ENCODE measurements at places on chromosomes 5 and 9. TPM values are rescaled to one million over a fixed set of nuclear protein-coding genes. Genes with fewer than 3 reads are reported as not detected.

OCLN gene
- total RNA-seq = 63.6 TPM

MED7 gene
- 6.0 TPM for total RNA-seq

DNAJA1 gene
- total RNA-seq = 36.6 TPM

GABRB2 gene
- total RNA-seq = not detected

TYRP1 gene
- total RNA-seq = not detected

ANKRD31 gene
- total RNA-seq = 0.33 TPM

AJM1 gene
- total RNA-seq = 5.2 TPM

CA9 gene
- 21.8 TPM for total RNA-seq

SLC6A18 gene
- not detected for total RNA-seq

LHX3 gene
- not detected for total RNA-seq

DDX41 gene
- 86.1 TPM for total RNA-seq

DCP2 gene
- 11.2 TPM for total RNA-seq

ZDHHC11B gene
- 6.2 TPM for total RNA-seq

IL9 gene
- not detected for total RNA-seq

SMIM3 gene
- total RNA-seq = 40.2 TPM

SNX24 gene
- 19.1 TPM for total RNA-seq

TAS2R1 gene
- total RNA-seq = not detected

KCNIP1 gene
- 0.99 TPM for total RNA-seq

PHPT1 gene
- total RNA-seq = 65.6 TPM

DMRTA1 gene
- 3.3 TPM for total RNA-seq

RHOBTB3 gene
- 196 TPM for total RNA-seq

PCDHGA3 gene
- total RNA-seq = 11.2 TPM

OSMR gene
- 22.4 TPM for total RNA-seq

TNC gene
- 4.2 TPM for total RNA-seq

OLFML2A gene
- total RNA-seq = 4.4 TPM

GRM6 gene
- not detected for total RNA-seq

ESM1 gene
- 0.52 TPM for total RNA-seq

DMRT3 gene
- total RNA-seq = not detected

UGT3A2 gene
- not detected for total RNA-seq

SPATA31A3 gene
- not detected for total RNA-seq

LRRC19 gene
- total RNA-seq = 0.78 TPM

MEGF10 gene
- not detected for total RNA-seq

FSTL4 gene
- 0.26 TPM for total RNA-seq

BHMT2 gene
- total RNA-seq = 1.6 TPM

HARS1 gene
- total RNA-seq = 46.2 TPM

PDE6A gene
- total RNA-seq = not detected

TPPP gene
- total RNA-seq = 2.6 TPM

NIM1K gene
- total RNA-seq = not detected

OR13C9 gene
- total RNA-seq = not detected

FOXE1 gene
- not detected for total RNA-seq

HSD17B3 gene
- 0.52 TPM for total RNA-seq

CLK4 gene
- 49.0 TPM for total RNA-seq

IL33 gene
- 4.0 TPM for total RNA-seq

LRRC26 gene
- total RNA-seq = 1.3 TPM

PCDHGB7 gene
- total RNA-seq = 7.9 TPM

SEMA5A gene
- total RNA-seq = 3.4 TPM

CCDC112 gene
- total RNA-seq = 10.1 TPM

MARCOL gene
- not detected for total RNA-seq

INSL6 gene
- total RNA-seq = not detected

HACD4 gene
- total RNA-seq = 0.99 TPM

NDST1 gene
- 56.0 TPM for total RNA-seq

WNK2 gene
- 173 TPM for total RNA-seq

PRR16 gene
- 0.78 TPM for total RNA-seq

SLC36A3 gene
- total RNA-seq = not detected

ATP6V0E1 gene
- 68.7 TPM for total RNA-seq

SPRY4 gene
- total RNA-seq = 18.5 TPM

PCDHA2 gene
- total RNA-seq = 1.3 TPM
